ENCODE measurements at places on chromosomes 4 and X.

- no peak for DNase-seq
Measured at GRCh38 chr4:185210102-185210981, 944 bp downstream of the SNX25 start.

DNA sequence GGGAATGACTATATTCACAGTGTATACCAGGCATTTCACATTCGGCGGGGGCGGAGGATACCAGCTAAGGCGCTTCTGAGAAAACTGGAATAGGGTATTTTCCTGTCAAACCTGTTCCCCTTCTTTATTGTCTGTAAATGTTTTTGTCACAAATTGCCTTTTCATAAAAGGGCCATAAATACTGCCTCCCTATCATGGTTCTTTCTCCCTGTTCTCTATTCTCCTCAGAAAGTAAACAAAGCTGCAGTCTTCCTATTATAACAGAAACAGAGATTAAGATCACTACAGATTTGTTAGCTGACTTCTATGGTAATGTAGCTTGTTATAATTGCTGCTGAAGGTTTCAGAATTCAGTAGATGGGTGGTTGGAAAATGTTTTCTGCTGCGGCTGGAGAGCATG lies 32.2 kb downstream of the MID2 start:
- DNase-seq = no peak

DNA sequence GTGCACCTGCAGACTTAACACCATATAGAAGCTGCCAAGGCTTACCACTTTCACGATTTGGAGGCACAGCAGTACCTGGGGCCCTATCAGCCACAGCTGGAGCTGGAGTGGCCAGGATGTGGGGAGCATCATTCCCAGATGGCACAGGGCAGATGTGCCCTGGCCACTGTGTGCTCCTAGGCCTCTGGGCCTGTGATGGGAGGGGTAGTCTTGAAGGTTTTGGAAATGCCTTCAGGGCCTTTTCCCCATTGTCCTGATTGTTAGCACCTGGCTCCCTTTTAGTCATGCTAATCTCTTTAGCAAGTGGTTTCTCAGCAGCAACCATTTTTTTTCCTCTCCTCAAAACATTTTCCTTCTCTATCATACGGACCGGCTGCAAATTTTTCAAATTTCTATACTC lies 490.2 kb downstream of the RAB28 start:
- DNase-seq = no peak

DNA sequence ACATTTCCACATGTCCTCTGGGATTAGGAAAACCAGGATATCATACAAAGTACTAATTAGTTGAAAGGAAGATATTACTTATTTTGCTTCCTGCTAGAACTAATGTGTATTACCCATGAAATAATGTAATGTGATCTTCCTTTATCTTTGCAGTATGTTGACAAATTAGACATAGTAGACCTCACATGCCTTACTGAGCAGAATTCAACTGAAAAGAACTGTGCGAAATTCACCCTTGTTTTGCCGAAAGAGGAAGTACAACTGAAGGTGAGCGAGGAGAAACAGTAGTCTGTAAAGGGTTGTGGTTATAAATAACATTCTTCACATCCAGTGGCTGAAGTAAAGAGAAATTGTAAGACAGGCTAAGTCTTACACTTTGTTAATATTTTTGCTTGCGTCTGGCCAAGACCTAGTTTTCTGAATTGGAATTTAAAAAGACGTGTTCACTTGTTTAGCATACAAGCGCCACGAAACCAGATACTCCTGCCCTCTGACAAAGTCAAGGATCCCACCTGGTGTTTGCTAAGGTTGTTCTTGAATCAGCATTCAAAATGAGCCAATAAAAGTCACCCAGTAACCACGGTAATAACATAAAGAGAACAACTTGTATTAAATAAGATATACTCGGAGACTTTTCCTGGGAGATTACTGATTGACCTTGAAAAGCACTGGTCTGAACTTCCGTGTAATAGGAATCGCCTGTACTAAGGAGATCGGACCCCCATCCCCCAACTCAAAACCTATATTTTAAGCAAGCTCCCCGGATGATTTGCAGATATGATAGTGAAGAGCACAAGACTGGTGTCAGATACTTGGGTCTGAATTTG lies 16.9 kb downstream of the STAP1 start:
- no peak for DNase-seq

Measured in HTR-8/SVneo (cell line).